H9 (cell line): ENCODE measurements at places on chromosomes 11 and 22.

DNA sequence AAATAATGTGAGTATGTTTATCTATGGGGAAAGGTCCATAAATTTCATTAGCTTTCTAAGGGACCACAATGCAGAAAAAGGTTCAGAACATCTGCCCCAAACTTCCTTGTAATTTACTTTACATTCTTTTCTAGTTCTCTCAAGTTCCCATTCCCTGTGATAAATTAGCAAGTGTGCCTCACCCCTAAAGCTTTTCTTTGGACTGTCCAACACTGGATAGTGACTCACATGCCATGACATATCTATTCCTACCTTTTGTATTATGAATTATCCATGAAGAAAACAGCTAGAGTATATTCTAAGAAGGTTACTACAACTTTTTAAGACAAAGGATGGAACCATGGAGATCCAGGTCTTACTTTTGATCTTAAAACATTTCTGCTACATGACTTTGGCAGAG, 1.6 kb downstream of the OR51F1 start:
- H3K4me1 ChIP-seq, result no peaks in the 10 kb centered on the region
- H3K27ac ChIP-seq, result no peak overlapping the region
- no peaks in the 10 kb centered on the region for H3K36me3 ChIP-seq
- no peaks in the 10 kb centered on the region for H3K27me3 ChIP-seq

DNA sequence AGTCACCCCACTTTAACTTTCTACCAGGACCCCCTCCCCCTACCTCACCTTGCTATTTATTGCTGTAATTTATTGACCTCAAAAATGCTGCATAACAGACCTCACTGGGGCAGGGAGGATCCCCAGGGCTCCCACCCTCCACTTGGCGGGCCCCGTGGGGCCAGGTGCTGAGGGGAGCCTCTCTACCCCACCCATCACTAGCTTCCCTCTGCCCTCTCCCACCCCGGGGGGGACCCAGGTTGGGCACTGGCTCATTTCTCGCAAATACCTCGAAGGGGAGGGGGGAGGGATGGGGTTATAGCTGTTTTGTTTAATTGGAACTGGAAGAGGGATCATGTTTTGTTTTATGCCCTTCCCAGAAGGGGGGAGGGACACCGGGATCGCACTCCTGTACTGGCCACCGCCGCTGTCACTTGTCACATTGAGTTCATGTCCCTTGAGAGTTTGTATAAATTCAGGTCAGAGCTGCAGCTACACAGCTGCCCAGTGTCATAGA, 16.3 kb upstream of the TMEM191C start:
- no peak overlapping the region for H3K4me3 ChIP-seq
- no peak overlapping the region for H3K27ac ChIP-seq
- peaks cover 4% of the 10 kb centered on the region; the same call in 1 of the 2 replicates for H3K4me1 ChIP-seq
- no peaks in the 10 kb centered on the region for H3K27me3 ChIP-seq

DNA sequence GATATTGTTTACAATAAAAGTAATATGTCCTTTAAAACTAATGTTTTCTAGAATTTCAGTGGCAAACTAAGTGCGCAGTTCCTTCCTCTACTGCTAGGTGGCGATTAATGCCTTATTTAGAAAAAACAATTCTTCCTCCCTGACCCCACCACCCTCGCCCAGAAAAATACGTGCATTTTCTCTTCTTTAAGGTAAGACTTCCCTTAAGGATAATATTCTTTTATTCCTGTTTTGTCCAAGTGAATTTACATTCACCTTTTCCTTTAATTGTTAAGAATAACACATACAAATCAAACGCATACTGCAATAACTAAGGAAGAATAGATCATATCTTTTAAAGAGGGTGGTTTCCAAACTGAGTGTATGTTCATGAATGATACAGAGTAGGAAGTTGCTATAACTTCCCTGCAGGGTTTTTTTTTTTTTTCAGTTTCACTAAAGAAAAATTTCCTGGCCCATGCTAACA, 17.0 kb upstream of the PSMA1 start:
- H3K4me1 ChIP-seq, result no peaks in the 10 kb centered on the region
- H3K4me3 ChIP-seq, result no peak overlapping the region
- H3K27me3 ChIP-seq, result no peaks in the 10 kb centered on the region
- H3K27ac ChIP-seq, result no peak overlapping the region

DNA sequence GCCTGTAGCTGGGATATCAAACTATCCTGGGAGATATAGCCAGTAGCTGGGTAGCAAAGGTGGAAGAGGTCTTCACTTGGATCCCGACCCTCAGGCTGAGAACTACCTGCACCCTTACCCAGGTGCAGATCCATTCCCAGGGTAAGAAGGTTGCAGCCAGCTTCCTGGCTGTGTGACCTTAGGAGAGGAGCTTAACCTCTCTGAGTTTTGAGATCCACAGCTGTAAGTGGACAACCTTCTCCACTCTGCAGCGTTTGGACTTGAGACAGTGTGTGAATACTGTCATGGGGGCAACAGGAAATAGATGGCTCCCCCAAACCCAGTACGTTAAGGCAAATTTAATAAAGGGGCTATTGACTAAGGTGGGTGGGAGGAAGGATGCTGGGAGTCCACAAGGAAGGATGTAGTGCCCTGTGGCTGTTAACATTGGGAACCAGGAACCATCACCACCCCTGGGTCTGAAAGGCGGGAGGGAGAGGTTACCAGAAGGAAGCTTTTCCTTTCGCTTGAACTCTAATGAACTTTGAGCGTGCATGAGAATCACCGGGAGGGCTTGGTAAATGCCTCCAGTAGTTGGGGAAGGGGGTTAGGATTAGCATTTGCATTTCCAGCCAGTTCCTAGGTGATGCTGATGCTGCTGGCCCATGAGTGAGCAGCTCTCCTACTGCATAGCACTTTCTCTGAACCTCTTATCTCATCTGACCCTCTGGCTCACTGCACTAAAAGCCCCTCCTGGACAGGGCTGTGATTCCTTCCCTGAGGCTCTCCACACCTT, 24.4 kb downstream of the SGSM1 start:
- no peak overlapping the region for H3K27ac ChIP-seq
- no peak for DNase-seq
- no peaks in the 10 kb centered on the region for H3K27me3 ChIP-seq
- peaks cover 11% of the 10 kb centered on the region for H3K36me3 ChIP-seq
- no peak overlapping the region for H3K4me3 ChIP-seq

- no peak overlapping the region for H3K27ac ChIP-seq
- H3K4me3 ChIP-seq, result no peak overlapping the region
- no peaks in the 10 kb centered on the region for H3K4me1 ChIP-seq
- peaks cover 24% of the 10 kb centered on the region for H3K36me3 ChIP-seq
- DNase-seq, result no peak
Observed at GRCh38 chr11:117185736-117186430, 7.3 kb downstream of the SIDT2 start.

DNA sequence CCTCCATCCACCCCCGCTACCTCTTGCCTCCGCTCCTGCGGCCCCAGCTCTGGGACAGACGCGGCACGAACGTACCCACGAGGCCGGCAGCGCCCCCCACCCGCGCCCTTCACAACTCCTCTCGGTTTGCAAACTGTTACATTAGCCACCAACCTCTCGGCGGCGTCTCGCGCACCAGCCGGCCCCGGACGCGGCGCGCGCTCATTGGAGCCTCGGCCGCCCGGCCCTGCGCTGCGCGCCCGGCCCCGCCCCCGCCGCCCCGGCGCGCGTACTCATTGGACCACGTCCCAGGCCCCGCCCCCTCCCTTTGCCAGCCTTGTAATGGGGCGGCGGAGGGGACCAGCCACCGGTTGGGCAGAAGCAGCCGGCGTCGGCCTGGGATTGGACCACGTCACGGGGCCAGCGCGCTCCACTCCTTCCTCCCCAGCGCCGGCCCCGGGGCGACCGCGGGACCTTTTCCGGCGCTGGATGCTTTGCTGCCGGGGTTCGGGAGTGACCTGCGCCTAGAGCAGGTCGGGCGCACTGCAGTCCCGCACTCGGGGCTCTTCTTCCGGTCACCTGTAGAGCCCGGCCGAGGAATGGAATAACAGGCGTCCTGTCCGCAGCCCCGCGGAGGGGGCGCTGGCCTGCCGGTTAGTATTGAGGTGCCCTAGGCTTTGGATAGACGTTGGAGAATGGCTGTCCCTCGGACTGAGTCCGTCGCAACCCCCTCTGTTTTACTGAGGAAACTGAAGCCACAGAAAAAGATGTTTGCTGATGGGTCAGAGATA, at the start of gene HYOU1:
TSS of gene HYOU1 (minus strand) at position 206 of the 770 bp plus-strand sequence. CDS start 1,045 bp downstream, outside the sequence.
- peak; percentile 99 for DNase-seq
- H3K27me3 ChIP-seq, result 0 out of 2 replicates have a peak, but pooled peaks cover 3% of the 10 kb centered on the region
- H3K27ac ChIP-seq, result peak within 1 kb of the TSS; percentile 29

DNA sequence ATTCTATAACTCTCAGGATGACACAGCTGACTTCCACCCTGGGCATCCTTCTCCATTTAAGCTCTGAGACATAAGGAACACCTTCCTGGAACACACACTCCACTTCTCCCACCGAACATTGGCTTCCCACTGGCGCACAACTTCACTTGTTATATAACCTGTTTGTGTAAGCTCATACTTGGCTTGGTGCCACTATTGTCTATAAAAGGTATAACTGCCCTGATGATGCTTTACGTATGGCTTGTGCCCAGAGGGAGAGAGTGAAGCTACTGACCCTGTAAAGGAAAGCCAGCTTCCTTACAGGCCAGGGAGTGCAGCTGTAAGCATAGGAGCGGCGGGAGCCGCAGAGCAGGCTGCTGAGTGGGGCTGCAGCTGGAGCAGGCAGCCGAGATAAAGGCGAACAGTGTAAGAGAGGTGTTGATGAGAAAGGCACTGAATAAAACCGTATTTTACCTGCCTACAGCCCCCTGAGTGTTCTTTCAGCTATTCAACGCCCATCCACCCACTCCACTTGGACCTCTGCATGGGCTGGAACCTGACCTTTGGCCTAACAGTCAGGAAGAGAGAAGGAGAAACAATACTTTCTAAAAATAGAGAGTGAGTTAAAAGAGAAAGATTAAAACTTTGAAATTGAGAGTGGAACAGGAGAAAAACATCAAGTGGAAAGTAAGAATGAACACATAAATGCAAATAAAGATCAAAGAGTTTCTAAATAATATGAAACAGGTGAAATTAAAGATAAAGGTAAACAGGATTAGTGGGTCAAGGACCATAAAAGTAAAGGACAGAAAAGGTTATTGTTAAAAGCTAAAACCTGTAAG, 252.1 kb upstream of the ARHGAP42 start:
- no peak overlapping the region for H3K27ac ChIP-seq
- H3K36me3 ChIP-seq, result no peaks in the 10 kb centered on the region
- H3K4me3 ChIP-seq, result no peak overlapping the region
- H3K4me1 ChIP-seq, result no peaks in the 10 kb centered on the region; the same call in 1 of the 2 replicates
- no peaks in the 10 kb centered on the region for H3K27me3 ChIP-seq

DNA sequence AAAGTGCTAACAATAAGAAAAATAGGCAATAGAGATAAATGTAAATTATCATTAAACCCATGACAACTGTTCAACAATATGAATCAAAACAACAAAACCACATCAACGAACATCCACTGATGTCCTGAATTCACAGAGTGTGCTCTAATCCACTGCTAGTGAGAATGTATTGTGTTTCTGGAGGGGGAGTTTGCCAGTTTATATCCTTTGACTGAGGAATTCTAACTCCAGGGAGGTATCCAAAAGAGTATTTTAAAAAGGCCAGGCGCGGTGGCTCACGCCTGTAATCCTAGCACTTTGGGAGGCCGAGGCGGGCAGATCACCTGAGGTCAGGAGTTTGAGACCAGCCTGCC, 1.7 kb upstream of the WEE1 start:
- H3K4me3 ChIP-seq, result peak overlapping the region; percentile 85
- no peak for DNase-seq
- peaks cover 6% of the 10 kb centered on the region; the same call in 1 of the 2 replicates for H3K4me1 ChIP-seq
- H3K27me3 ChIP-seq, result no peaks in the 10 kb centered on the region
- no peak overlapping the region for H3K27ac ChIP-seq

DNA sequence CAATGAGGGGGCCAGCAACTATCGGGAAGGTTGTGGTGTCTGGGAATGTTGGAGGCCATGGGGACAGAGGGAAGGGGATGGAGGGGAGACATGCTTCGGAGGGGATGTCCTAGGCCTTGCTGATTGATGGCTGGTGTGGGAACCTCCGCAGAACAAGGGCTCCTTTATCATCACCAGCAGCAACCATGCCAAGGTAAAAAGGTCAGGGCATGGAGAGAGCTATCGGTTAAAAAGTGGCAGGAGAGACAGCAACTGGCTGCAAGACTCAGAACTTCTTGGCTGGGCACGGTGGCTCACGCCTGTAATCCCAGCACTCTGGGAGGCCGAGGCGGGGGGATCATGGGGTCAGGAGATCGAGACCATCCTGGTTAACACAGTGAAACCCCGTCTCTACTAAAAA, 3.0 kb downstream of the GSTT4 start:
- no peak overlapping the region for H3K4me3 ChIP-seq
- H3K27me3 ChIP-seq, result no peaks in the 10 kb centered on the region
- no peak for DNase-seq
- H3K4me1 ChIP-seq, result peaks cover 3% of the 10 kb centered on the region; the same call in 1 of the 2 replicates
- no peaks in the 10 kb centered on the region for H3K36me3 ChIP-seq

DNA sequence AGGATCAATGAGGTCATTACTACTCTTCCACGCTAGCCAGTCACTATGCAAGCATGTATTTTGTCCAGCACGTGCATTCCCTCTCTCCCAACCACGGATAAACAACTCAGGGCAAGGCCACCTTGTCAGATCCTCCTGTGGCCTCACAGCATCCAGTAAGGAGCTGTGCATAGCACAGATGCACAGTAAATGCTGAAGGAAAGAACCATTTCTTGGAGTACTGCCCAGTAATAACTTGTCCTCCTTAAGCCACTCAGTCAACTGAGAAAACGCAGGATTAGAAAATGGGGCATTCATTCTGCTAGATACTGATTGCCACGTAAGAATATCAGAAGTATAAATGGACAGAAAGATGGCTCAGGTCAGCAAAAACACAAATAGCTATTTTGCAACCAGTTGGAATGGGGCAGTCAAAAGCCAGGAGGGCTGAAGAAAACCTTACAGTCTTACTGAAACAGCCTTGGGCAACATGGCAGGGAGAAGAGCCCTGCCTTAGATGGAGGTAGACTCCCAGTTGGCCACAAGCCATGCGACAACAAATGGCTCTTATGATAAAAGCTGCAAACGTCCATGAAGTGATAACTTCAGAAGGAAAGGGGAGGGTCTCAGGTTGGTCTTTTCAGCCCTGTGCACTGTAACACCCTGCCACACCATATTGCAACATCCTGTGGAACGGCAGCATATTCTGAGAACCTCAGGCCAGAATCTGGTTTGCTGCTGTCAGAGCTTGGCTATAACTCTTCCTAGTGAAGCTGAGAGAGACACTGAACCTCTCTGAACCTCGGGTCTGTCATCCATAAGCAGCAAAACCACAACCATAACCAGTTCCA, 23.0 kb downstream of the PC start:
- H3K4me3 ChIP-seq, result no peak overlapping the region
- H3K36me3 ChIP-seq, result no peaks in the 10 kb centered on the region
- no peak overlapping the region for H3K27ac ChIP-seq
- H3K4me1 ChIP-seq, result no peaks in the 10 kb centered on the region
- DNase-seq, result no peak
- no peaks in the 10 kb centered on the region for H3K27me3 ChIP-seq

GRCh38 chr22:40414311-40414710, 43.9 kb downstream of the SGSM3 start:
- H3K4me3 ChIP-seq, result no peak overlapping the region
- H3K27ac ChIP-seq, result no peak overlapping the region
- H3K36me3 ChIP-seq, result peaks cover 47% of the 10 kb centered on the region
- DNase-seq, result no peak
- no peaks in the 10 kb centered on the region for H3K27me3 ChIP-seq

- no peaks in the 10 kb centered on the region for H3K27me3 ChIP-seq
- DNase-seq, result no peak
- H3K36me3 ChIP-seq, result no peaks in the 10 kb centered on the region
- no peaks in the 10 kb centered on the region for H3K4me1 ChIP-seq
- no peak overlapping the region for H3K27ac ChIP-seq
Observed at GRCh38 chr22:38607680-38608079, 37.7 kb upstream of the DMC1 start.
